ENCODE measurements at places on chromosomes 1 and 21. TPM values are rescaled to one million over a fixed set of nuclear protein-coding genes. Genes with fewer than 3 reads are reported as not detected.

- DNase-seq = no peak
Observed at GRCh38 chr1:153962088-153963029, 978 bp downstream of the SLC39A1 start.

- DNase-seq = no peak
Observed at GRCh38 chr1:199303035-199303434, 664.2 kb downstream of the PTPRC start.

GRCh38 chr1:236870721-236871120 is 75.6 kb downstream of the MTR start:
- no peak for DNase-seq

PM20D1 gene
- 0.91 TPM for total RNA-seq

GPN2 gene
- total RNA-seq = 15.3 TPM

DNA sequence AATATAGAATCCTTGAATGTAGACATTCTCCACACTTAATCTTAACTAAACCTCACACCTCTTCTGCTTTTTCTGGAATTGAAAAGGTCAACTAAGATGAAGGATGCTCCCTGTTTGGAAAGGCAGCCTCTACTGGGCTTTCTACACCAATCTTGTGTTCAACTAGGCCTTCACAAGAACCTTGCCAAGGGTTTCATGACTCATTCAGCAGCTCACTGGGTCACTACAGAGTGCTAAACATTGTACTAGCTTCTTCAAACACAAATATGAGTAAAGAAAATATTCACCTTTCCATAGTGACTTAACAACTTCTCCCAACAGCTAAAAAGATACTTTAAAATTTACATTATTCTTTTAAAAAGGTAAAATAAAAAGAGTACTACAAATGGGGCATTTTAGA is 135.3 kb upstream of the PRMT6 start:
- DNase-seq = no peak

DNA sequence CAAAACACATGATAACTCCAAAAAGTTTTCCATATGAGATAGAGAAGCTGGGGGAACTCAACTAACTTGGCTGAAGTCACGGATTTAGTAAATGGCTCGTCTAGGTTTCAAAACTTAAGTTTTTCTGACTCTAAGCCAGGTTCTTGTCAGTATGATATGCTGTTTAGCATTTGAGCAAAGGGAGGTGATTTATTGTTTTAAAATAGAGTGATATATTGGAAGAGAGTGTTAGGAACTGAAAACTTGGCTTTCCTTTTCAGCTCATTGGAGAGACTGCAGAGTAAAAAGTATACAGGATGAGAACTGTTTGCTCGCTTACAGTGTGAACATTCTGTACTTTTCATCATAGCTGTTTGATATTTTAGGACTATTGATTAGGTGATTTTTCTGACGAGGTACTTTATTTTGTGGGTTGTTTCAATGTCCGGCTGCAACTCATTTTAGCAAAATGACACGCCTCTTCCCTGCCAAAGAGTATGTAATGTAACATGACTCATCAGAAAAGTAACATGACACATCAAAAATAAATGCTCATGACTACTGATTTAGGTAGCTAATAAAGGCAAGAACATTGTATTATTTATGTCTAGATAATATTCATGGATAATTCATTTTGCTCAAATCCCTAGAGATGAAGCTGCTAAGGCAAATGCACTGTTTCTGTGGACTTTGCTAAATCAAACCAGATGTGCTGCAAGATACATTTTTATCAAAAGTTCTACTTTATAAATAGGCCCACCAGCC is 355.1 kb downstream of the GPATCH2 start:
- DNase-seq = no peak

GRCh38 chr1:183038333-183038866 is 15.2 kb downstream of the LAMC1 start:
- no peak for DNase-seq

GRCh38 chr1:186643614-186644013 is 36.6 kb downstream of the PTGS2 start:
- no peak for DNase-seq

KISS1 gene
- not detected for total RNA-seq

WNT2B gene
- 4.0 TPM for total RNA-seq

GRCh38 chr1:233020426-233020825 is 70.0 kb downstream of the NTPCR start:
- peak; percentile 25 for DNase-seq

GRCh38 chr21:26570203-26570602 is 2.9 kb downstream of the CYYR1 start:
- DNase-seq = peak; percentile 19

HCRTR1 gene
- 0.44 TPM for total RNA-seq

PAPPA2 gene
- total RNA-seq = 0.35 TPM

CCDC190 gene
- not detected for total RNA-seq

PTGS2 gene
- total RNA-seq = 1.4 TPM

GRCh38 chr1:167983797-167984420 is 47.0 kb upstream of the MPC2 start:
- no peak for DNase-seq

DNA sequence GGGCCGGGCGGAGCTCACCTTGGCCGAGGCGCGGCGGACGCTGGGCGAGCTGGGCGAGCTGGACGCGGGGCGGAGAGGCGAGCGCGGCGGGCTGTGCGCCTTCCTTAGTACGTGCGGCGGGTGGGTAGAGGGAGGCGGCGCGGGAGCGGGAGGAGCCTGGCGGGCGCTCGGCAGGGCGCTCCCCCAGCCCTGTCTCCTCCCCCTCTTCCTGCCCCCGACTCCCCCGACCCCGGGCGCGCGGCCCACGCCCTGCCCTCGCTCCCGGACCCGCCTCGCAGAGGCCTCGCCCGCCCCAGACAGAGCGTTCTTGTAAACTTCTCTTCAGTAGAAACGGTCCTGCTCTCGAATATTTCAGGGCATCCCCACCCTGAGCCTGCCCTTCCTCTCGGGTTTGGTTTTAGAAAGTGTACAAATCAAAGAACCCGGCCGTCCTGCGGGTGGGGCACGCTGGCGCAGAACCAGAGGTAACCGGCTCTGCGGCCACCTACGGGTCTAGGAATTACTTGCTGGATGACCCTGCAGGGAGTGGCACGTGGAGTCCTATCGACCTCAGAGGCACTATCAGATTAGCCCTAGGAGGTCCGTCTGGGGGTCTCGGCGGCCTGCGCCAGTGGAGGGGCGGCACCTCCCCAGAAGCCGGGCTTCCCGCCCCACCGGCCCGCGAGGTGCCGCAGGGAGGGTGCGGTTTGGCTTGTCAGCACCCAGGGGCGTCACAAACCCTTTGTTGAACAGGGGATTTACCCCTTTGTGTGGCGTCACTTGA is at the start of gene S100A10:
TSS of gene S100A10 (minus strand) at position 126 of the 763 bp plus-strand sequence. CDS start 7,629 bp downstream, outside the sequence.
- peak; percentile 87 for DNase-seq

- DNase-seq = no peak
Observed at GRCh38 chr1:242208021-242208420, 209.1 kb upstream of the MAP1LC3C start.

DNA sequence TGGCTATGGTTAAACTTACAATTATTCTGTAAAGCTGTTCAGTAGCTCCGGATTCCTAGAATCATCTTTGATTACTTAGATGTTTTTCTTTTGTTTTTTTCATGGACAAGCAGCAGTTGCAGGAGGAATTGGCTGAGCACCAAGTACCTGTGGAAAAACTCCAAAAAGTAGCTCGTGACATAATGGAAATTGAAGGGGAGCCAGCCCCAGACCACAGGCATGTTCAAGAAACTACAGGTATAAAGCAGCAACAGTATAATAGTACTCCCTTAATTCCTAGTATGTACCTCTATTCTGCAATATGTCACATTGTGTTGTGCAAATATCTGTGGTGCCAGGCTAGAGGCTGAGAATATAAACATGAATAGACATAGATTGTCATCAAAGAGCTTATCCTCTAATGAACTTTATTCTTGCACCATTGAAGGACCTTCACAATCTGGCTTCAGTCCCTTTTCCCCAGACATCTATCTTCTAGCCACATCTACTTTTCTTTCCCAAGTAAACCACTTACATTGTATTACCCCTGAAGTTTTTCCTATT is 132.3 kb upstream of the BMP8A start:
- no peak for DNase-seq

DNA sequence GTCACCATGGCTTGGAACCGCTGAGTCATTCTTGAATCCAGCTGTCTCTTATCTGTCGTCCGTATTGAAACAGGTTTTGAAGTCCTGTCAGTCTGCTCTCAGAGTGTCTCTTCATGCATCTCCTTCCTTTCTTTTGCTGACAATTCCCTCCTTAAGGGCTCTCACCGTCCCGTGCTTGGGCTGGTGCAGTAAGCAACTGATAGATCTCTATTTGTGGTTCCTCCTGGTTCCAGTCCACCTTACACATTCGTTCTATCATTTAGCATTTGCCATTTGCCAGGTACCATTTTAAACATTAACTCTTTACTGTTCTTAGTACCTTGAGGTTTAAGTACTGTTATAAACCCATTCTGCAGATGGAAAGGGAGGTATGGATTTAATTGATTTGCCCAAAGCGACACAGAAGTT is 88.9 kb downstream of the DYRK1A start:
- no peak for DNase-seq

NLRP3 gene
- total RNA-seq = 2.0 TPM

DNA sequence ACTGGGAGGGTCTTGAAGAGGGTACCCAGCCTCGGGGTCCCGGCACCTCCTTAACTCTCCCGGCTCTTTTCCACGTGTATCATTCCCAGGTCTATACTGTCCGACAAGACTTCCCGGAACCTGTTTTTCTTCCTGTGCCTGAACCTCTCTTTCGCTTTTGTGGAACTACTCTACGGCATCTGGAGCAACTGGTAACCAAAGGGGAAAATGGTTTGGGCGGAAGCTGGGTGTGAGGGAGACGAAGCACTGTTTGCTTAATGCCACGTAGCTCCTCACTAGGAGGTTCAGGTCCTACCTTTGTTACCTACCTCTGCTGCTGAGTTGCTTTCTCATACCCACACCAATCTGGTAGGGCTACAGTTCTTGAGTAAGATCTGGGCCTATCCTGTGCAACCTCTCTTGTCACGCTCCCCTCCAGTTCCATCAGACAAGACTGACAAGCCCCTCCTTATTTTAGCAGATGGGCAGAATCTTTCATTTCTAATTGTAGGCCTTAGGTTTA is 642 bp downstream of the SLC30A7 start:
- DNase-seq = peak; percentile 24

- no peak for DNase-seq
Observed at GRCh38 chr1:198234520-198235251, 77.9 kb downstream of the NEK7 start.

HOOK1 gene
- 7.6 TPM for total RNA-seq

- DNase-seq = no peak
Observed at GRCh38 chr1:202237052-202237451, 43.5 kb downstream of the LGR6 start.

GRCh38 chr1:35854989-35855700 is 27.9 kb upstream of the AGO1 start:
- no peak for DNase-seq

TBX19 gene
- 0.84 TPM for total RNA-seq

GRCh38 chr1:219573960-219574359 is 38.9 kb downstream of the ZC3H11B start:
- no peak for DNase-seq

DNA sequence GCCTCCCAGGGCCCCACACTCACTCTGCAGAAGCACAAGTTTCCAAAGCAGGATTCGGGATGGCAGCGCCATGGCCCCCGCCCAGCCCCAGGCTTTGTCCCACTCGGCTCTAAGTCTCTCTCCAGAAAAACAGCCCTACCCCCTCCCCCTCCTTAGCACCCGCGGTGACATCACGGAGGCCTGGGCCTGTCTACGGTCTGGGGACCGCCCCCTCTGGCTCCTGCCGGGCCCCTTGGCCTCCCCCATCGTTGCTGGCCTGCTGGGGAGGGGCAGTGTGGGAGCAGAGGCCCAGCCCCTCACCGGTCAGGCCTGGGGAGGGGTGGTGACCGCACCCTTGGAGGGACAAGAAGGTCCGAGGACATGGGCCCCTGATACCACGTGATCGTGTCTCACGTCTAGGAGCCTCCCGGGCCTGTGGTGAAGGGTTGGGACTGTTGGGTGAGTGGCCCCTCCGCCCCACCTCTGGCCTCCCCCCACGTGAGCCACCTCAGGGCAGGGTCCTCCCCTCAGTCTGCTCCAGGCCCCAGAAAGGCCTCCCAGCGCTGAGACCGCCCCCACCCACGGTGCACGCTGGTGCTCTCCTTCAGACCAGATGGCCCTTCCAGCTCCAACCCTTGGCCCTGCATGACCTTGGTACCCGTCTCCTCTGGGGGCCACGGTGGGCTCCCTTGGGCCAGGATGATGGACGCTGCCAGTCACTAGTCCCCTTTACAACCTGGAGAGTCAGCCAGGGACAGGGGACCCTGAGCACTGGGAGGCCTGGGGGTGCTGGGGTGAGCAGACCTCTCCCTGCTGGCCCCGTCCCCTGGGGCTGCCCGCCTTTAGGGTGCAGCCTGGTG is at the start of gene MXRA8:
TSS of gene MXRA8 (minus strand) at position 123 of the 839 bp plus-strand sequence. CDS start at position 72, 51 bp downstream.
- DNase-seq = peak; percentile 82

KRTAP12-3 gene
- not detected for total RNA-seq

DNA sequence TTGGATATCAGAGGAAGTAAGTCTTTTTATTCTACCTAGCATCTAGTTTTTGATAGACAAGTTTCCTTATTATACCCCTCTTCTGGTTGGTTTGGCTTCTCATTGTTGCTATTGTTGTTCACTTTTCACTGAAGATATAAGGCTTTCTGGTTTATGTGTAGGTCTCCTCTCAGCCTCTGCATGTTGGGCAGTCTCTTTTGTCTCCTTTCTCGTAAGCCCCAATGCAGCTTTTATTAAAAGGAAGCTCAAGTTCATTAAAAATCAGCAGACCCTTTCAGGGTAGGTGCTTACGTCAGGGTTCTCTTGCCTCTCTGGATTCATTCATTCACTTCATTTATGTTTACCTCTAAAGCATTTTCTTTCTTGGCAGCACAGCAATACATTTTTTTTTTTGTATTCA is 4.8 kb upstream of the DHX9 start:
- no peak for DNase-seq

GRCh38 chr1:109241344-109241743 is 8.0 kb upstream of the CELSR2 start:
- no peak for DNase-seq

DNA sequence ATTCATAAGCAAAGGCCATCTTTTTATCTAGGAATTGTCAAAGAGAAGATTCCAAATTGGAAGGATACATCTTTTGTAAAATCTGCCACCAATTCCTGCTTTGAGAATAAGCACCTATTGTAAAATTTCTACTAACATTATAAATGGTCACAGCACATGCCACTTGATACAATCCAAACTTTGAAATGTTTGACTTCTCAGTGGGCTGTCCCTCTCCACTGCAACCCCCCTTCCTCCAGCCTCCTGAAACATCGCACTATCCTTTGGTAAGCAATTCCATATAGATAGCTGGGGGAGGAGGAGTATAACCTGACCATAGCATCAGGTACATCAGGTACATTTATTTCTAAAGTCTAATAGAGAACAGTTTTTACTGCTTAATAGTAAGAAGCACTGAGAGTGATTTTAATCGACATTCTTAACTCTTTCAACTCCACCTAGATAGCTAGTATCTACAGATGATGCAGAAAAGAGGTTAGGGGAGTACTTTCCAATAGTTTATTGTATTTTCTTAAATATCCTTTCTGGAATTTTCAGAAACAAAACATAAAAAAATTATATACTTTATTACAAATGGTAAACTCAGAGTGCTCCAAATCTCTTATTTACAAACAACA is 2.9 kb downstream of the JUN start:
- DNase-seq = no peak

GRCh38 chr21:36750576-36750959 is 51.7 kb downstream of the SIM2 start:
- no peak for DNase-seq

- DNase-seq = no peak
Observed at GRCh38 chr1:69502991-69503390, 64.7 kb upstream of the LRRC7 start.

- DNase-seq = no peak
Observed at GRCh38 chr1:244336232-244336899, 115.3 kb downstream of the ADSS2 start.

BACH1 gene
- 59.3 TPM for total RNA-seq

TCEA3 gene
- total RNA-seq = 32.9 TPM

All from left cardiac atrium (tissue), 4 donors.